ENCODE measurements at places on chromosomes 12 and 14.
A peak's percentile ranks its signal among the peaks of the same experiment; 100 is the strongest.

DNA sequence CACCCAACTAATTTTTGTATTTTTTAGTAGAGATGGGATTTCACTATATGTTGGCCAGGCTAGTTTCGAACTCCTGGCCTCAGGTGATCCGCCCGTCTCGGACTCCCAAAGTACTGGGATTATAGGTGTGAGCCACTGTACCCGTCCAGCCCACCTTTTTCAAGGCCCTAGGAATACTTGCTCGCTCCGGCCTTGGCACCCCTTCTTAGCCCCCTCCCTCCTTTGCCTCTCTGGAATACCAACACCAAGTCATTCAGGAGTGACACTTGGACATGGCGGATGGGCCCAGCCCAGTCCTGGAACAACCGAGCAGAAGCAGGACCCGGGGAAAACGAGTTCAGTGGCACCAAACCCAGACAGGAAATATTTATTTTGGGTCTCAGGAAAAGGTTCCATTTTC lies 29.1 kb downstream of the PLEKHG3 start:
- no peak for DNase-seq

DNA sequence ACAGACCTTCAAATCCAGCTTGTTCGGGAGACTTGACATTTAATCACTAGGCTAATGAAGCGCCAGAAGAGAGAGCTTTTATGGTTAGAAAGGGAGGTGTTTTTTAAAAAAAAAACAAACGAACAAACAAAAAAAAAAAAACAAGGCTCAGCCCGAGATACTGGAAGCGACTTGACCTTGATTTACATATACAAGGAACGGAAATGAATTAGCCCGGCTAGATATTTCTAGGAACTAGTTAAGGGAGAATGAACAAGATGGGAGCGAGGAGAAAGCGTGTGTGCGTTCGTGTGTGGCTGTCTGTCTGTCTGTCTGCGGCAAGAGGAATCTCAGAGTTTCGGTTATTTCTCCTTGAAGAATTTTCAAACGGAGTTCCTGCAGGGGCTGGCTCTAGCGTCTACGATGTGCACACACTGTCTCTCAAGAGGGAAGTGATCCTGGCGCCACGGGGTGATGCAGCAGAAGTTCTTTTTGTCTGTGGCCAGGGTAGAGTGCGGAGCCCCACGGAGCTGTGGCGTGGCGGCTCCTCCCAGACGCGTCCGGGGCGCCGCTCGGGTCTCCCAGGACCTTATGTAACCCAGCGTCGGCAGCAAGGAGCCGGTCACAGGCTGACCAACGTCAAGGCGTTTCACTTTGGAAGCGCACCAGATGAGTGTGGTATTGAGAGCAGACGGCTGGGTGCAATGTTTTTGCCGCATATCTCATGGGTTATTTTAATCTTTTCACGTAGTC lies 18.8 kb downstream of the SOCS2 start:
- peak; percentile 96 for DNase-seq

DNA sequence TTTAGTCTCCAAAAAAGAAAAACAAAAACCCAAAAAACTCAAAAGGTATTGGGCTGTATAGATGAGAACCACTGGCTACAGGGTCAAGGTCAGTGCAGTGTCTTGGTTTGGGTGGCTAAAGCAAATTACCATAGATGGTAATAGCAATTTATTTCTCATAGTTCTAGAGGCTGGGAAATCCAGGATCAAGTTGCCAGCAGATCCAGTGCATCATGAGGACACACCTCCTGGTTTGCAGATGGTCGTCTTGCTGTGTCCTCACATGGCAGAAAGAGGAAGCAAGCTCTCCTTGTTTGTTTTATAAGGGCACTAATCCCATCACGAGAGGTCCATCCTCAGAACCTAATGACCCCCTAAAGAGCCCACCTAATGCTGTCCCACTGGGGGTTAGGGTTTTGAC lies 11.2 kb downstream of the COX14 start:
- DNase-seq: peak; percentile 28

- DNase-seq: no peak
Measured at GRCh38 chr12:131901431-131902331, 7.3 kb downstream of the ULK1 start.

GRCh38 chr12:52480073-52480472 lies 6.5 kb upstream of the KRT6C start:
- DNase-seq: no peak

- DNase-seq: peak; percentile 70
Measured at GRCh38 chr14:75906680-75907280, 75.0 kb downstream of the TGFB3 start.

DNA sequence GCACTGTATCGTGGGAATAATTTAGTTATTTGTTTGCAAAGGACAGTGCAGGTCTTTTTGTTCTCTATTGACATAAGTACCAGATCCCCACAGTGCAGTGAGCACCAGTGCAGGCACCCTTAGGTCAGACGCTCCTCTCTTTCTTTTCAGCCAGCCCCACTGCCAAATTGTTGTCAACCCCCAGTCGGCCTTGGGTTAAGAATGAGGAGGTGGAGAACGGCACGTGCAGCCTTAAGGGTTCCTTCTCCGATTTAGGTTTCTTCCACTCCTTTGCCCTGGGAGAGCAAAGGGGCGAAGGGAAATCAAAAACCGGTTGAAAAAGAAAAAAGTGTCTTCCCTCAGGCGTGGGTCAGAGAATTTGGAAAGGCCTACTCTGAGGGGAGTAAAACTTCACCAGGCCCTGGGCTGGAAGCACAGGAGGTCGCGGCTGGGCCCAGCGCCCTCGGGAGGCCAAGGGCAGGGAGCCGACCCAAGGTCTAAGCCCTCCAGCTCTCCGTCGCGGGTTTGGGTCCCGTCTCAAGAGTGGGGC lies 4.3 kb downstream of the PAX9 start:
- no peak for DNase-seq

- DNase-seq: no peak
Measured at GRCh38 chr14:104421401-104421821, 158.2 kb upstream of the C14orf180 start.

GRCh38 chr12:14903386-14904098 lies 17.9 kb upstream of the MGP start:
- DNase-seq: no peak

DNA sequence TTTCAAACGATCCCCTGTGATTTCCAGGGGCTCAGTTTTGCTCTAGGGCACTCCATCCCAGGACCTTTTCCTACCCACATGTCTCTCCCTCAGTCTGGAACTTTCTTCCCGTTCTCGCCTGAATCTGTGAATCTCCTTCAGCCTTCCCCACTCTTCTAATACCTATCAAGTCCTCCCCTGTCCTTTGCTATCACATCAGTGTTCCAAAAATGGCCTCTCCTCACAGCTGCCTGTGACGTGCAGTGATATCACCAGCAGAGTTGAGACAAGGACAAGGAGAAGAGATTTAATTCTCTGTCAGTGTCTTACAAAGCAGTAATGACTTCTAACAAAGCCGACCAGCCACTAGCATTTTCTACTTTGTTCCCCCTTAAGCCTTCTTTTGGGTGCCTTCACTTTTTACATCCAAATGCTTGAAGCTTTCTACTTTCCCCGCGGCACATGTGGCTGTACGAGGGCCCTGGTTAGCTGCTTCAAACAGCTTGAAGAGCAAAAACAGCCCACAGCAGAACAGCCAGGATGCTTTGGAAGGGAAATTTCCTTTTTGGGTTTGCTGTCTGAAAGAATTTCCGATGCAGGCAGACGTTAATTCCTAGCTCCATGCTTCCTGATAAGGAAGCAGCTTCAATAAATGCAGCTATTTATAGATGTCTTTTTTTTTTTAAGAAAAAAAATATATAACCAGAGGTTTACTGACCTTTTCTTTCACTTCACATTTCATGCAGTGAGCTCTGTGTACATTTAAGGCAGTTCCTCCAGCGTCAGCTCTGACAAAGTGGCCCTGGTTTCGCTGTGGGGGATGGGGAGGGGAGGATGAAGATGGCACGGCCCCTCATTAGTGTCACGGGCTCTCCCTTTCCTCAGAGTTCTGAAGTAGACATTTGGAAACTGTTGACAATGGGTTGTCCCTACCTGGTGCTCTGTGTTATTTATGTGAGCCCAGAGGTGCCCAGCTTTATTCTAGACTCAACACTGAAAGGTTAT lies 109.3 kb downstream of the ETV6 start:
- peak; percentile 74 for DNase-seq

DNA sequence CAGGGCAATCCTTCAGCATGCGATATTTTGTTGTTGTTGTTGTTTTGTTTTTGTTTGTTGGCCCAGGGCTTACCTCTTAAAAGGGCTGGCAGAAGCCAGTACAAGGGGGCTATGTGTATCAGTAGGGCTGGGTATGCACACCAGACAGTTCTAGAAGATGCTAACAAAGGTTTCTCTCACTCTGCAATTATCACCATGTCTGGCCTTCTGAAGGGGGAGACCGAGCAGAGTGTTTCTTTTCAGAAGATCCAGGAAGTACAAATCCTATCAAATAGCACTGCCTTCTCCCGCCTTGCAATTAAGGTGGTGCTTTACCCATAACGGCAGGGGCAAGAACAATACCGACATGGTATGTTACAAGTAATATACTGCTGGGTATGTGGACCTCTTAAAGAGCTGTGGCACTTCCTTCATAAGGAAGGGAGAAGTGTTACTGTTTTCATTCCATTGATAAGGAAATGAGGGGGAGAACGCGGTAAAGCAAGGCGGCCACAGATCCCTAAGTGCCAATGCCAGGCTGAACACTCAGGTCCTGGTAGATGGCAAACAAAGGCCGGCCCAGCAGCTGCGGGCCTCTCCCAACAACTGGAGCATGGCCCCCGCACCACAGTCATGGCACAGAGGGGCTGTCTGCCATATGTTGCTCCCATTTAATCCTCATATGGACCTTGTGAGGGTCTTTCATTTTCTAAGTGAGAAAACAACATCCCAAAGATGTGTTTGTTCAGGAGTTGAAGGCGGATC lies 19.2 kb upstream of the CACNA2D4 start:
- DNase-seq: no peak

- peak; percentile 49 for DNase-seq
Measured at GRCh38 chr14:80627745-80628144, 313.8 kb downstream of the CEP128 start.

DNA sequence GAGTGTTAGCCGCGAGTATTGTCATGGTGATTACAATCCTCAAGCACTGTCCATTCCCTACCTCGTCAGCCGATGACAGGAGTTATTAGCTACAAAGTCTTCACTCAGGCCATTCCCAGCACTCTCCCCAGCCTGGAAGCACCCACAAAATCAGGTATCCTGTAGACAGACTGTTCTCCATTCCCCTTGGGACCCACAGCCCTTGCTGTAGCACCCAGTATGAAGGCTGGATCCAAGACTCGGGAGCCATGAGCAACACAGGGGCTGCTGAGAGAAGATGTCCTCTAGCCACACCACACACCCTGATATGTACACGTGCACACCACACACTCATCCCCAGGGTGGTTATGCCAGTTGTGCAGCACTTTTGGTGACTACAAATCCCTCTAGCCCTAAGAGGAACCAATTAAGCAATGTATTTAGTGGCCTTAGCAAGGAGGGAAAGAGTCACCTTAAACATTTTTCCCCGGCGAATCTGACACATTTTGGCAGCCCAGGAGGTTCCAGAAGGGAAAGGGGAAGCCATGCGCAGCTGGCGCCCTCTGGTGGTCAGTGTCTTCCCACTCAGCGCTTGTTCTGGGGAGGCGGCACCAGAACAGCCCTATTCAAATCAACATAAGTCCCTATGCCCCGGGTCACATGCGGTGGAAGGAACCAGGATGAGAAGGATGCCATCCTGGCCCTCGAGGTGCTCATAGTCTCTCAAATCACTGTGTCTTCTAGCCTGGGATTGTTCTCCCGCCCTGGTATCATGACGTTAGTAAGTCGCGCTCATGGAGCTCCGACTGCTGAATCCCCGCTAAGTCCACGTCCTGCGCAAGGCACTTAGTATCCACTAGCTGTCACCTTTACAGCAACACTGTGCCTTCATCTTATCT lies 96.9 kb downstream of the GCH1 start:
- peak; percentile 81 for DNase-seq

GRCh38 chr14:91545946-91546716 lies 36.0 kb upstream of the PPP4R3A start:
- no peak for DNase-seq

- no peak for DNase-seq
Measured at GRCh38 chr14:75369506-75369905, 58.3 kb upstream of the JDP2 start.

- no peak for DNase-seq
Measured at GRCh38 chr12:118982984-118983761, 1.8 kb downstream of the SRRM4 start.

- DNase-seq: peak; percentile 52
Measured at GRCh38 chr14:71056168-71056567, 148.9 kb downstream of the PCNX1 start.

GRCh38 chr12:88306471-88307069 lies 164.5 kb downstream of the TMTC3 start:
- no peak for DNase-seq

- DNase-seq: no peak
Measured at GRCh38 chr12:1102115-1102514, 111.1 kb downstream of the ERC1 start.

- DNase-seq: peak; percentile 11
Measured at GRCh38 chr12:102745971-102746600, 171.0 kb downstream of the PAH start.

DNA sequence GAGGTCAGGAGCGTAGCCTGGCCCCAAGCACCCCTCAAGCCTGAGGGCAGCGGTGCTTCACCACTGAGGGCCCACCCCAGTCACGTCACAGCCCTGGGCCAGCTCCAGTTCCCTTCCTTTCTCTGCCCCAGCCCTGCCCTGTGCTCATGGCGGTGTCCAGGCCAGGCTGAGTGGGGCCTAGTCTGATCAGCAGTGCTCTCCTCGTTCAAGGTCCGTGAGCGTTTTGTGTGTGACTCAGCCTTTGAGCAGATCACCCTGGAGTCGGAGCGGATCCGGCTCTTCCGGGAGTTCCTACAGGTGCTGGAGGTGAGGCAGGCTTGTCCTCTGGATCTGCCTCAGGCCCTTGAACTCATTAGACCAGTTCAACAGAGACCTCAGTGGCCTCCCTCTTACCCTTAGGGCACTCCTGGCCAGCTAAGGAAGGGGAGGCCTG lies 19.0 kb downstream of the PRPF40B start:
- no peak for DNase-seq

- peak; percentile 89 for DNase-seq
Measured at GRCh38 chr12:58148405-58148804, 207.0 kb downstream of the ATP23 start.

DNA sequence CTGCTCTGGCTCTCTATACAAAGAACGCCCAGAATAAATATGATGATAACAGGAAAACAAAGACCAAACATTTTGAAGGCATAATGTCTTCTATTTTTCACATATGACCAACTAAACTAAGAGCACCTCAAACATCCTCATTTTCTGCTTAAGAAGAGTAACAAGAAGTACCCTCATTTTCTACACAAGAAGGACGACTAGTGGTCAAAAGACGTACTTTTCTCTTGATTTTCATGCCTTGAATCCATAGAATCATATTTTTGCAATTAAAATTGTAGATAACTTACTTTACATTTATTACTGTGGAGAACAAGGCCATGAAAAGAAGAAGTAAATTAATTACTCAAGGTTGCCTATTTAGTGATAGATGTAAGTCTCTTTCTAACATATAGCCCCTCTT lies 358.6 kb downstream of the DUSP6 start:
- DNase-seq: peak; percentile 73

DNA sequence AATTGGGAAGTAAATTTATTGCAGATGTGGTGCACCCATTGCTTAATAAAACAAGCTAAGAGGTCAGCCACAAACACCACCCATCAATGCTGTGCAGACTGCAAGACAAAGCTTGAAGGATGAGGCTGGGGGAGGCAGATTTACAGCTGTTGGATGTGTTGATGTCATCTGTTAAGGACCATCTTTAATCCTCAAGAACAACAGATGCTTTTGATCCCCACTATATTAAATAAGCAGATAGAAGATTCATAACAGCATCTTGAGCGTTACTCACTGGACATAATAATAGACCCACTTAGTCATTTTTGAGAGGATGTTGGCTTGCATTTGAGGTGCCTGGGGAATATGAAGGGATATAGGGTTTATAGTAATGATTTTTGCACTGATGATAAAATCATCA lies 58.8 kb downstream of the GPR68 start:
- peak; percentile 26 for DNase-seq

GRCh38 chr14:76697246-76697905 lies 63.9 kb upstream of the VASH1 start:
- peak; percentile 43 for DNase-seq
